ENCODE measurements at places on chromosomes 5 and 9.

- no peak for DNase-seq
Measured at GRCh38 chr5:141919218-141920119, 4.2 kb upstream of the DELE1 start.

DNA sequence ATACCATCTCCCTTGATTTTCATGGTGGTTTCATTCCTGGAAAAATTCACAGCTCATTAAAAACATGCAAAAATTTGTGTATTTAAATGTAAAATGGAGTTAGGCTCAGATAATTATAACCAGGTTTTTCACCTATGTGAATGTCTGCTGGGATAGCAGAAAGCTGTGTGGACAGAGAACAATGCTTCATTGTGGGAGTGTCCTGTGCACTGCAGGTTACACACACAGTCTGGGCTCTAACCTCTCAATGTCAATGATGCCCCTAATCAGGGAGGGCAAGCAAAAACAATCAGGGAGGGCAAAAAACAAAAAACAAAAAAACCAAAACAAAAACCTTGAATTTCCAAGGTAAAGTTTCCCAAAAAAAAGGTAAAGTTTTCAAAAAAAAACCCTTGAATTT is 158.9 kb upstream of the KLF9 start:
- DNase-seq, result no peak

DNA sequence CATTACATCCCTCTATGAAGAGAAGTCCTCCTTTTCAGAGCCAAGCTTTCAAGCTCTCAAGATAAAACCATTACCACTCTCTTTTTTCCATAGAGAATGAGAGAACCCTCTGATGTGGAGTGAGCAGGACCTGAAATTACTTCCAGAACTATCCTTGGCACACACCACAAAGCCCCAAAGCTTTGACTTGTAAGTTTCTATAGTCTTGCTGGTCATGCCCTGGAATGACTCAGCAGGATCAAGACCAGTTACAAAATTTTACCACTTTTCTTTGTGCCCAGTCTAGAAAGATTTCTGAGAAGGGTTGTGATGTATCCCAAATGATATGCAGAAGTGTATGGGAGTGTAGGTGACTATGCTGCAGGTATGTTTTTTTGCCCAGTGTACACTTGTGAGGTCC is 760.6 kb downstream of the TLE1 start:
- DNase-seq, result no peak

- DNase-seq, result peak; percentile 82
Measured at GRCh38 chr9:125409637-125410521, 148.3 kb downstream of the GAPVD1 start.

- no peak for DNase-seq
Measured at GRCh38 chr9:15180124-15180523, 126.9 kb downstream of the TTC39B start.
